Cortex of kidney (tissue), 1 donor: ENCODE measurements at places on chromosomes 6 and 20.

DNA sequence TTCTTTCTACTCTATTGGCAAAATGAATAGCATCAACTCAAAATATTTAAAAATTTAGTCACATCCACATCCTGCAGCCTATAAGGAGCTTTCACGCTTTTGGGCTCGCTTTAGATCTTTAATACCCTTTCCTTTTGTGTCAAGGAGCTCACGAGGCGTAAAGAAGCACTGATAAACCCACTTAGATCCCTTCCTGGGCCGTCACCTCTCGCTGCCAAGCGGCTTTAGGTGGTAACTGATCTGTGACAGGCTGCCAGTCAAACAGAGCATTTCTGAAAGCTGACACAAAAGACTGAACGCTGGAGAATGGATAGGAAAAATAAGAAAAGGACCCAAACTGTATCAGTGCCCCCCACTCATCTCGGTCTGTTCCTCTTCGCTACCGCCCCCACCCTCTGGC is 385.7 kb upstream of the MMS22L start:
- DNase-seq: no peak

- no peak for DNase-seq
Measured at GRCh38 chr20:6238421-6238820, 115.6 kb upstream of the FERMT1 start.

DNA sequence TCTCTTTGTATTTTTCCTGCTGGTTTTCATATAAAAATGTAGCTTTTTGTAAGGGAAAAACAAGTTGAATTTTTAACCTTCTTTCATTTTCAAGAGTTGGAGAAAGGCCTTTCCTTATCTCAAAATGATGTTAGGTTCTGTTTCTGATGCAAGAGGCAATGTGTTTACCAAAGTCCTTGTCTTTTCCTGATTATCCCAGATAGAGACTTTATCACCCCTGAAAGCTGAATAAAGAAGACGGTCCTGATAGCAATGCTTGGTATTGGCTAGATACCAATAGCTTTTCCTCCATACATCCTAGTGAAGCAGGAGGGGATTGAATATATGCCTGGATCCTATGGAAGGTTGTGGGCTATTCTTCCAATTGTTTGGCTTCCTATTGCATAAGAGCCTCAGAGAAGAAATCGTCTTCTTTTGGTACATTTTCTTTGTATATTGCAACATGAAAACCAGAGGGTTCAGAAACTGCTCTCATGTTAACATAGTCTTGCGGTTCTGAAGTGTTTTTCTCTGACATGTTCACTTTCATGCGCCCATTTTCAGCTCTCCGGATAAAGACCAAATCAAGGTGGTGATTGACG is 5.5 kb downstream of the PNLDC1 start:
- DNase-seq: no peak

DNA sequence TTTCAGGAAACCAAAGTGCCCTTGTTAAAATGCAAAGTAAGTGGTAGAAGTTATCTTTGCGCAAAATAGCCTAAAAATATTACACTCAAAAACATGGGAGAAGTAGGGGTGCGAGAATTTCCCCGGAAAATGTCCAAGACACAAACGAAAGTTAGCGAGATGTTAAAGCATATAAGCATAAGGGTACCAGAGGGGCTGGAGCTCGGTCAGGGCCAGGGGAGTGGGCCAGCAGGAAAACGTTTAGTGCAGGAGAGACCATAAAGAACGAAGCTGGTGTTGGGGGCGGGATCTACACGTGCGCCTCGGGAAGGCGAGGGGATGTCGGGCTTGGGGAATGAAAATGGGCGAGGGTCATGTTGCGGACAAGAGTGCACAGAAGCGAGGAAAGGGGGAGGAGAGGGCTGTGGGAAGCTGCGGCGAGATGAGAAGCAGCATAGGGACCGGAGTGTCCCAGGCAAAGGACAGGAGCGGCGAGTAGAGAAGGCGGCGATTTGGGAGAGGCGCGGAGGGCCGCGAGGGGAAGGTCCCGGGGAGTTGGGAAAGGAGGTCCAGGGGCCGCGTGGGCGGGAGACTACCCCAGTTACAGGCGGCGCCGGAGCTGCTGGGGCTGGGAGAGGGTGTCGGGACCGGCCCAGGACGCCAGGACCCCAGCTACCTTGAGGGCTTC is 600 bp downstream of the XPO5 start:
- DNase-seq: no peak

DNA sequence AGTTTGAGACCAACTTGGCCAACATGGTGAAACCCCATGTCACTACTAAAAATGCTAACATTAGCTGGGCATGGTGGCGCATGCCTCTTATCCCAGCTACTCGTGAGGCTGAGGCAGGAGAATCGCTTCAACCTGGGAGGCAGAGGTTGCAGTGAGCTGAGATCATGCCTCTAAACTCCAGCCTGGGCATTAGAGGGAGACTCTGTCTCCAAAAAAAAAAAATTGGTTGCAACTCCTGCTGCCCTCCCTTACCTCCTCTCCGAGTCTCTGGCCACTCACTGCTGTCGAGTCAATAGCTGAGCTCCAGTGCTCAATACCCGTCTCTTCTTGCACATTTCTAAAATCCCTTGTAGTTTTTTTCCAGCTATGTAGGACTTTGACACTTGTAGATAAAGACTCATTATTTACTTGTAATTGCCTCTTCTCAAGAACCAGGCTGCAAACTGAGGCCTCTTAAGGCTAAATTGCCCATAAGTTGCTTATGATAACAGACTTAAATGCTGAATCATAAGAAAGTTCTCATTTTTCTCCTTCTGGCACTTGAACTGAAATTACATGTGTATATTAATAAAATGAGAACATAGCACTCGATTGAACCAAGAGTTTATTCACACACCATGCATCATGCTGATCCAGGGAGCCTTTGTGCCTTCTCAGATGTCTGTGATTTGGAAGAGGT is 13.8 kb downstream of the HECA start:
- DNase-seq: no peak

DNA sequence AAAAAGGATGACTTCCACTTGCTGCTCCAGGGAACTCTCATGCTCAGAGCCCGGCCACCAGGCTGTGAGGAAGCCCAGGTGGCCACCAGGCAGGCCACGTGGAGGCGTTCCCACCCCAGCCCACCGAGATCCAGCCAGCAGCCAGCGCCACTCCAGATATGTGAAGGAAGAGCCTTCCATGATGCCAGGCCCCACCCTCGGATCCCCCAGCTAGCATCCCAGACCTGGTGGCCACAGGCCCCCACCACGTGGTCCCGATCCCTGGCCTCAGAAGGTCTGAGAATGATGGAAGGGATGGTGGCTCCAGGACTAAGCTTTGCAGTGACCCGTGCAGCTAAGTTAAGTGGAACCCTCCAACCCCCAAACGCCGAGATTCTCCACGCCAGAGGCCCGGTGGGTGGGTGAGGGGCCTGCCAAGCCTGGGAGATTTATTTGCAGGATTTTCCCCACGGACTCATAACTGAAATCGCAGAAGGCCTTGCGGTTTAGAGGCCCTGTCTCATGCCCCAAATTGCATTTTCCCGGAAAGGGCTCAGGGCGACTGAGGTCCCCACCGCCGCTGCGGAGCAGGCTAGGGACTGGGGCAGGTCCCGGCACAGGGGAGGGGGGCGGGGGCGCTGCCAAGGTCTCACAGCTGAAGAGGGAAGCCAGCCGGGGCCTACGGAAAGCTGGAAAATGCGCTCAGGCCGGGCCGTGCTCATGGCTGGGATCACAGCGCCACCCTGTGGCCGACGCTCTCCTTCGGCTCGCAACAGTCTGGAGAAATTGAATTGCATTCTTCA is 31.1 kb upstream of the CST7 start:
- no peak for DNase-seq

GRCh38 chr20:2006452-2007361 is 12.8 kb upstream of the PDYN start:
- no peak for DNase-seq

DNA sequence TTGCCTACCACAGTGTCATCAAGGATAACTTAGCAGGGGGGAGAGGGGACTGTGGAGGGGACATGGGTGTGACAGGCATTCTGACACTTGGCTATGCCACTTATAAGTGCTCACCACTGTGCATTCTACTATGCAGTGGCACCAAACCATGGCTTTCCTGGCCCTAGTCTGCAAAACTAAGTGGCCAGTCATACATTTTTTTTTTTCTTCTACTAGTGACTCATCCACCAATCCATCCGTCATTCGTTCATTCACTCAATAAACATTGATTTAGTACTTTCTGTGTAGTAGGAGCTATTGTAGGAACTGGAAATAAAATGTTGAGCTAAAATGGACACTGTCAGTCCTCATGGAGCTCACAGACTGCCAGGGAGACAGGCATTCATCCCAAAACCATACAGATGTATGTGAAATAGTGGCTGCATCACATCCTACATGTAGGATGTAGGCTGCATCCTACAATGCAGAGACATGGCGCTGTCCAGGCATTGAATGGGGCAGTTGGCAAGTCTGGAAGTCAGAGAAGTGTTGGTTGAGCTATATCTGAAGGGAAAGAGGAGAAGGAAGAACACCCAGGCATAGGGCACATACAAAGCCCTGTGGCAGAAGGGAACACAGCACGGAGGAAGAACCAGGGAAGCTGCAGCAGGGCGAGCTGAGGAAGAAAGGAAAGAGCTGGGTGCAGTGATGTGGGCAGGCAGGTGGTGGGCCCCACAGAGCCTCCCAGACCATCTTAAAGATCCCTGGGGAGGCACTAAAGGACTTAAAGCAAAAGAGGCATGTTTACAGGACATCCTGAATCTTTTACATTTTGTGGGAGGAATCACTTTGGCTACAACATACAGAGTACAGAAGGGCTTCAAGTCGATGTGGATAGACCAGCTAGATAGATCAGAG is 224.4 kb downstream of the UST start:
- no peak for DNase-seq

- DNase-seq: no peak
Measured at GRCh38 chr6:11040134-11040533, 4.0 kb downstream of the ELOVL2 start.

- DNase-seq: no peak
Measured at GRCh38 chr6:130577178-130577919, 211.5 kb downstream of the TMEM200A start.
